ENCODE measurements at places on chromosomes 11 and 22.

DNA sequence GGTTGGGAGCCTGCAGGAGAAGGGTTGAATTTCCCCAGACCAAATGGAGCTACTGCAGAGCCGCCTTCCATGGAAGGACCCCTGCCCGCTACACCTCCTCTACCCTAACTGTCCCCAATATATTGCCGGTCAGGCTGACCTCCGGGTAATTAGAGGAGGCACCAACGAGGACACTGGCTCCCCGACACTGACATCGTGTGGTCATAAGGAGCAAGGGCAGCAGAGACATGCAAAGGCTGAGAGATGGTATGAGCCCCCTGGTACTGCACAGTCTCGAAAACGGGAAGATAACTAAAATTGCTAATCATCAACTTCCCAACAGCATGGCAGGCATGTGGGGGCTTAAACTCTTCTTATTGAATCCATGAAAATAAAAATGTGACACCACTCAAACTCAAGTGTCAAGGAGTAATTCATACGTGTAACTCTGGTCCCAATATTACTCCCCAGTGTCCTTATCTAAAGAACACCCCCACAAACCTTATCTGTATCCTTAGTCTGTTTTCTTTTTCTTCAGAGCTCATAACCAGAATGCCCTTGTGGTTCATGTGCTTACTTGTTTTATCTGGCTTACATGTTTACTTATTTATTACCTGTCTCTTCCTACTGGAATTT, 4.4 kb downstream of the CAVIN3 start:
- peak; percentile 71 for DNase-seq

GRCh38 chr11:22677153-22677903, 10.9 kb downstream of the GAS2 start:
- DNase-seq: peak; percentile 4

GRCh38 chr11:46948378-46949131, 12.0 kb downstream of the CSTPP1 start:
- peak; percentile 14 for DNase-seq

DNA sequence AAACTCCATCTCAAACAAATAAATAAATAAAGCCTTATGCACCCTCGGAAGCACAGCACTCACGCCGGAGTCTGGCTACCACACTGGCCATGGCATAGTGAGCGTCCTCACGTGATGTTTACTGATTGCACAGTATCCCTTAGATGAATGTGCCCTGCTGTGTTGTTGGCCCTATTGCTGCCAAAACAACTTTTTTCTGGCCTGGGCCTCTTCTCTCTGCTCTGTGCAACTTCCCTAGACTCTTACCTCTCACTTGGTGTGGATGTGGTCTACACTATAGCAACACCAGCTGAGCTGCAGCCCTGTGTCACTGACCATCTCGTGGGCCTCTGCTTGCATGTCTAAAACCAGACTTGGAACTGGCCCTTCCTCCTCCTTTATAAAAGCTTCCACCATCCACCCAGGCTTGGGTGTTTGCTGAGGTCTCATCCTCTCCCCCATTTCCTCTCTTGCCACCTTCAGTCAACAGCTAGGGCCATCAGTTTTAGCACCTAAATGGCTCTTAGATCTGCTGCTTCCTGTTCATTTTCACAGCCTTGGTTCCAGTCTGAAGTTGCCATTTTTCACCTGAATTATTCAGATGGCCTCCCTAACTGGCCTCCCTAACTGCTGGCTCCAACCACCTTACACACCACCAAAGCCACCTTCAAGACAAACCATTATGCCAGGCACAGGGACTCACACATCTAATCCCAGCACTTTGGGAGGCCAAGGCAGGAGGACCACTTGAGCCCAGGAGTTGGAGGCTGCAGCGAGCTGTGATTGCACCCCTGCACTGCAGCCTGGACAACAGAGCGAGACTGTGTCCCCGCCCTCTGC, 9.2 kb downstream of the ZNF74 start:
- DNase-seq: no peak

- no peak for DNase-seq
Observed at GRCh38 chr11:103699216-103699615, 337.2 kb upstream of the DDI1 start.

DNA sequence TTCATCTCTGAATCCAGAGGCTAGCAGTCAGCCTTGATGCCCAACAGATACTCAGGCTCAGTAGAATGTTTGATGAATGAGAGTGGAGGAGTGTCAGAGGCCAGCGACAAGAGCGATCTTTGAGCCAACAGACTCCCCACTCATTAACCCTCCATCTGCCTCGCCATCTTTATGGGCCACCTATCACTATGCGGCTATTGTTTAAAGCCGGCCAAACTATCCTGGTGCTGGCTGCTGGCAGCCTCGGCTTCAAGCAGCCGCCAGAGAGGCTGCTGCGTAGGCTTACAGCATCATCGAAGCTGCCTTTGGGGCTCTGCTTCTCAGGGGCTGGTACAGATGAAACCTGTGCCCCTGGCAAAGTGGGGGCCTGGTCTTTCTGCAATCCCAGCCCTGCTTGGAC, 525.6 kb downstream of the INSC start:
- no peak for DNase-seq

- DNase-seq: peak; percentile 92
Observed at GRCh38 chr22:36369922-36370791, 17.6 kb downstream of the MYH9 start.

DNA sequence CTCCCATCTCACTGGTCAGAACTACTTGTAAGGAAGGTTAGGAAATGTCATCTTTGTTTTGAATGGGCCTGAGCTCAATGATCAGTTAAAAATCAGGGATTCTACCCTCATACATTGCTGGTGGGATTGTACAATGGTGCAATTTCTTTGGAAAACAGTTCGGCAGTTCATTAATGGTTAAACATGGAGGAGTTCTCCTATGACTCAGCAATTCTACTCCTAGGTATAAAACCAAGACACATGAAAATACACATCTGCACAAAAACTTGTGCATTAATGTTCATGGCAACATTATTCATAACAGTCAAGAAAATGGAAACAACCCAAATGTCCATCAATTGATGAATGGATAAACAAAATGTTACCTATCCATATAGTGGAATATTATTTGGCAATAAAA, 4.9 kb upstream of the APOA5 start:
- DNase-seq: no peak

GRCh38 chr11:70454197-70454767, 56.0 kb downstream of the CTTN start:
- DNase-seq: no peak

DNA sequence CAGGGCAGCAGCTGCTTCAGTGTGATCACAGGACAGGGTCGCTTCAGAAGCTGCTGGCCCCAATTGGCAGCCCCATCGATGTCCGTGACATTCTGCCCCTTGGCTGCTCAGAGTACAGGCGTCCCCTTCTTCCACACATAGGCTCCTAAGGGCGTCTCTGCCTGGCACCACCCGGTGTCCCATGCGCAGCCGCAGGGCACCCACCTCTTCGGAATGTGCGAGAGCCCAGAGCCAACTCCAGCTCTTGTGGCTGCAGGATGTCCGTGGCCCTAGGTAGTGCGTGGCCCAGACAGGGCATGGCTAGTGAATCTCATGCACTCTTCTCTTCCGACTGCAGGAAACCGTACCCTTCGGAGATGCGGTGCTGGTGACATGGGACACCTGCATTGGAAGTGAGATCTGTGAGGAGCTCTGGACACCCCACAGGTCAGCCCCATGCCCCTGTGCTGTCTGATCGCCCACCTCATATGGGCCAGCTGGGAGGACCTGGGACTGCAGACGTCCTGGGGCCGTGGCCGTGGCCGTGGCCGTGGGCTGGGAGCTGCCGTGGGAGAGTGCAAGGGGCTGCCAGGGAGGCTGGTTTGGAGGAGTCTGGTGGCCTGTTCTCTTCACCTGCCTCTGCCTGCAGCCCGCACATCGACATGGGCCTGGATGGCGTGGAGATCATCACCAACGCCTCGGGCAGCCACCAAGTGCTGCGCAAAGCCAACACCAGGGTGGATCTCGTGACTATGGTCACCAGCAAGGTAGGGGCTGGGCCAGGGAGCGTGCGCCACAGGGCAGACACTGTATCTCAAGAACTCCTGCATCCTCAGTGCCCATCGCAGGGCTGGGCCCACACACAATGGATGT, 20.2 kb downstream of the NADSYN1 start:
- DNase-seq: no peak

- no peak for DNase-seq
Observed at GRCh38 chr11:87518266-87518665, 480.5 kb downstream of the TMEM135 start.

DNA sequence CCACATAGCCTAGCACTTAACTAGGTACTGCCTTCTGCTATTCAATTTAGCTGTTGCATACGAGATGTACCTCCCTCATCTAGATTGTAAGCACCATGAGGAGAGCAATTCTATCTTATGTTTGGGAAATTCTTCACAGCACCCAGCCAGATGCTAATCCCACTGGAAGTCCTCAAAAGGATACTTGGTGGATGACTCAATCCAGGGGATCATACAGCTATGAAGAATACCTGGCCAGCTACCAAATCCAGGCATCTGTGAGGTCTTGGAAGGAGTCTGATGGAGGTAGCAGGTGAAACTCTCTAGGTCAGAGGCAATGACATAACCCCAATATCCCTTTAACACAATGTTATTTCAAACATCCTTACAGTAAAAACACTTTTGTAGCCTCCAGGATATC, 167.8 kb upstream of the NCAM1 start:
- no peak for DNase-seq

DNA sequence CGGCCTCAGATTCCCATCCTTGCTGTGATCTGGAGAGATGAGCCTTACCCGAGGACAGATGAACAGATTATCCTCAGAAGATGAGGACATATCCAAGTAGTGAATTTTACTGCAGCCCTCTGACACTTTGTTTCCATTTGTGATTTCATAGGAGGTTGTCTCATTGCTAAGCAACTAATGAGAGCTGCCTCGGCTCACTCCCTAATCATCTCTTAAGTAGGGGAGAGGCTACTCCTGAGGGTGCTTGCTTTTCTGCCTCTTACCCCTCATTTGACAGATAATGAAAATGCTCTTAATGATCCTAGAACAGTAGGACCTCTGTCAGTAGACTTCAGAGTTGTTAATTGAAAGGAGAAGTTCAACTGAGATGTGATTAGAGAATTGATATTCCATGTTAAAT, 150.9 kb downstream of the TBC1D22A start:
- no peak for DNase-seq

GRCh38 chr11:12404436-12404835, 27.1 kb downstream of the PARVA start:
- DNase-seq: no peak

- DNase-seq: no peak
Observed at GRCh38 chr11:126363706-126364248, 8.3 kb downstream of the ST3GAL4 start.

GRCh38 chr11:86934582-86934900, 20.7 kb downstream of the FZD4 start:
- DNase-seq: no peak

DNA sequence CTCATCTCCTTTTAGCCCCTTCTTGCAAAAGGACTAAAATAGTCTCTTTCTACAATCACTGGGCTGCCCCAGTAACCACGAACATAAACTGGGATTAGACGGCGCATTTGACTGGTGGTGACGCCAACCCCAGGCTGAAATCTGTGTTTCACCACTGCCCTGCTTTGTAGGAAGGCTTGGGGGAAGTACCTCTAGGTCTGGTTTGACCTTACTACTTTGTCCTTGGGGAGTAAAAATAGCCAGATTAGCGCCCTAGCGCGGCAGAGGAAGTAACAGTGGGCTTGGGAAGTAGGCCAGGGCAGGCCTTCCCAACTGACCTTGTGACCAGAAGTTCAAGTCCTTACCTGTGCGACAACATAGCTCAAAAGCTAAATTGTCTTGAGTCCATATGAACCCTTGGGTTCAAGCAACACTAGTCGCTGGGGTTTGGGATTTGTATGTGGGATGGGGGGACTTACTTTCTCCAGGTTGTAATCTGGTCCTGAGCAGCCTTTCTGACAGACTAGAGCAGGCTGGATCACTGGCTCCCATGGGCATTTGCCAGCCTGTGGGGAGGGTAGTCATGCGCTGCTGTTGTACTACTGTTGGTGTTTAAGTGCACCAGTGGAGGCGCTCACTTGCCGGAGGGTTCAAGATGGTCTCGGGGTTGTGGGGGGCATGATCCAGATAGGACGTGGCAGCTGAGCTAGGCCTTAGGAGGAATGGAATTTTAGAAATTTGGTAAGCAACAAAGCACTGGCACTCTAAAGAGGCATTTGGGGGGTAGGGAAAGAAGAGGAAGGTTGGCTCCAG, 953 bp upstream of the PACS1 start:
- peak; percentile 61 for DNase-seq

DNA sequence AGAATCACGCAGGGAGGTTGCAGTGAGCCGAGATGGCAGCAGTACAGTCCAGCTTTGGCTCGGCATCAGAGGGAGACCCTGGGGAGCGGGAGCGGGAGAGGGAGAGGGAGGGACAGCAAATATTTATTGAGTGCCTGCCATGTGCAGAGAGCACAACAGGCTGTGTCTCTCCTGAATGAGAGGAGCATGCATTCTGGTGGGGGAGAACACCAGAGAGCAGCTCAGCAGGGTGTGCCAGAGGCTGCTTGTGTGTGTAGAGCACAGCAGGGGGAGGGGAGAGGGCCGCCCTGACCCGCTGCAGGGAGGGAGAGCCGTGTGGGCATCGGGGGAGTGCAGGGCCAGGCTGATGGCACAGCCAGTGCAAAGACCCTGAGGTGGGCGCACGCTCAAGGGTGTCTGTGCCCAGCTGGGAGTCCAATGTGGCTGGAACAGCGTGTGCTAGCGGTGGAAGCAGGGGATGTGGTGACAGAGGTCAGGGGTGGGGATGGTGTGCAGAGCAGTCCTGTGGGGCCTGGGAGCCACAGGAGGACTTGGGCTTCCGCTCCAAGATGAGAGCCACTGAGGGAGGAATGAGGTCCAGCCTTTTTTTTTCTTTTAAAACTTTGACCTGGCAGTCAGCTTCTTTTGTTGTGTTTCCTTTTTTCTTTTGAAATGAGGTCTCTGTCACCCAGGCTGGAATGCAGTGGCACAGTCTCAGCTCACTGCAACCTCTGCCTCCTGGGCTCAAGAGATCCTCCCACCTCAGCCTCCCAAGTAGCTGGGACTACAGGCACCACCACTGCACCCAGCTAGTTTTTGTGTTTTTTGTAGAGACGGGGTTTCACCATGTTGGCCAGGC, 12.0 kb downstream of the PPIL2 start:
- DNase-seq: no peak

- no peak for DNase-seq
Observed at GRCh38 chr11:114256176-114256966, 39.8 kb upstream of the NNMT start.

- DNase-seq: no peak
Observed at GRCh38 chr11:129770993-129771392, 44.7 kb upstream of the TMEM45B start.
